Activated T-helper 9 cell treated with anti-CD3 and anti-CD28 coated beads, Interleukin-2, amount 50 U/mL, for 16 hours (primary cell): ENCODE measurements at places on chromosomes 16 and 17.

DNA sequence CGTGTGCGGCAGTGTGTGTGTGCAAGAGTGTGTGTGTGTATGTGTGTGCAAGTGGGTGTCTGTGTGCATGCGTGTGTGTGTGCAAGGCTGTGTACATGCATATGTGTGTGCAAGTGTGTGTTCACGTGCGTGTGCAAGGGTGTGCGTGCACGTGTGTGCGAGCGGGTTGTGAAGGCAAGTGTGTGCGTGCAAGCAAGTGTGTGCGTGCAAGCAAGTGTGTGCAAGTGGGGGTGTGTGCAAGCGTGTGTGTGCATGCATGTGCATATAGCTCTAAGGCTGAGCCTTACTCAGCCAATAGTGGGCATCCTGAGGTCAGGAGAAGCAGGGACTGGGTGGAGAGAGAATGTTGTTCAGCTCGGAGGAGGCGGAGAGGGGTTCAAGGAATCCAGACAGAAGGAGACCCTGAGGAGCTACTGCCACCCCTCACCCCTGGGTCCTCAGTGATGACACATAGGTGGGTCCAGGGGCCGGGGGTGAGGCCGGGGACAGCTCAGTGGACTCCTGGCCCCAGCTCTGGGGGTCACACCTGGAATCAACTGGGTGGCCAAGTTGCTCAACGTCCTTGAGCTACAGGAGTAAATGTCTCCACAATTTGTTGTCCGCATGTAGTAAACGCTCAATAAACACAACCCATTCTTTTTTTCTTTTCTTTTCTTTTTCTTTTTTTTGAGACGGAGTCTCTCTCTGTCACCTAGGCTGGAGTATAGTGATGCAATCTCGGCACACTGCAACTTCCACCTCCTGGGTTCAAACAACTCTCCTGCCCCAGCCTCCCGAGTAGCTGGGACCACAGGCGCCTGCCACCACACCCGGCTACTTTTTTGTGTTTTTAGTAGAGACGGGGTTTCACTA, 1.8 kb downstream of the PRR29 start:
- DNase-seq = no peak

DNA sequence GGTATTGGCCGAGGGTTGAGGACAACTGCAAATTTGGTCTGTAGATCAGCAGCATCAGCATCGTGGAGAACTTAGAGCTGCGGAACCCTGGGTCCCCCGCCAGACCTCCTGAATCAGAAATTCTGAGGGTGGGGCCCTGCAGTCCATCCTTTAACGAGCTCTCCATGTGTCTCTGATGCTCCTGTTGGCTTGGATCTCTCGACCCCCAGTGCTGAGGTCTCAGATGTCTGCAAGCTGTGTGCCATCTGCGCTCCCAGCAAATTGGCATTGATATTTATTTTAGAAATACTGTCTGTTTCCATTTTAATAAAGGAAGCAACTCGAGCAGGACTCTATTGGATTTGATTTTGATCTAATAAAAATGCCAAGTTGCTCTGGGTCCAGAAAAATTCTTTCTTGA, 250.0 kb downstream of the KATNIP start:
- no peak for DNase-seq

- no peak for DNase-seq
Measured at GRCh38 chr16:57013229-57013628, 23.9 kb downstream of the NLRC5 start.

- DNase-seq = no peak
Measured at GRCh38 chr16:23608194-23608593, 12.1 kb upstream of the NDUFAB1 start.

GRCh38 chr16:23673971-23674614, 4.6 kb upstream of the PLK1 start:
- no peak for DNase-seq

DNA sequence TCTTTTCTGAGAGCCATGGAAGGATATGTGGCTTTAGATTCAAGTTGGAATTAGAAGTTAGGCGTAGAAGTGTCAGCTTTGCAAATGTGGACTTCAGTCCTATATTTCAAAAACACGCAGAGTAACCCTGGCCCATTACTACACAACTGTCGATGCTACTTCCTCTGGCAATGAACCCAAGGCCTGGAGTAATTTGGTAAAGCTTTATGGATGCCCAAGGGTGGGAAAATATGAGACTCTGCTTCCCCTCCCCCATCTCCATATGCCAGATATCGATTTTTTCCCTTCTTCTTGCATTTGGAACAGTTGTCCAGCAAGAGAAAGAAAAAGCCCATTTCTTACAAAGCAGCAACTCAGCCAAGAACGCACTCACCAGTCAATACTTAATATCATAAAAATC, 2.9 kb upstream of the MAP1LC3B start:
- no peak for DNase-seq

GRCh38 chr17:31413874-31414549, 22.5 kb downstream of the RAB11FIP4 start:
- DNase-seq = no peak

DNA sequence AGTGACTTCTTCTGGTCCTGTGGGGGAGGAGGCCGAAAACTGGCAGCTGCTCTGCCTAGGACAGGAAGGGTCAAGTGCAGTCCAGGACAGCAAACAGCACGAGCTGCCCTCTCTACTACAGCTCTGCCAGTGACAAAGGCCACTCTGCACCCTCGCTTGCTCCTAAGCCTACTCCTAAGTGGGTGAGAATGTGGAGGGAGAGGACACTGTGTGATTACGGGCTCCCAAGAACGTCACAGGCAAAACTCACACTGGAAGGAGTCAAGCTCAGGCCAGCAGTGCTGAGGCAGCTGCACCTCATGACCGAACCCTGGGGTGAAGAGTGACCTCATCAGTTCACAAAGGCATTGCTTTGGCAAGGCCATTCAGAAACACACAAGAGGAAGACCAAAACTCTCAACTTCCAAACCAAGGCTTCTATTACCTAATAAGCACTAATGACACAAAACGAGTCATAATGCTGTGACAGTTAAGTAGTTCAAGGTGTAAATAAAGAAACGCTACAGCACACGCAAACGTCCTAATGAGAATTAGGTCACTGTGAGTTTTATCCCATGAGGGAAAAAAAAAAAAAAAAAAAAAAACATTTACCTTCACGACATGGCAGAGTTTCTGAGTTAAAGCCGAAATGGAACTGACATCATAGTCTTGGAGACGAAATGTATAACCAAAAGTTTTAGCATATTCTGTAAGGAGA, 35.1 kb downstream of the MARF1 start:
- DNase-seq = no peak

DNA sequence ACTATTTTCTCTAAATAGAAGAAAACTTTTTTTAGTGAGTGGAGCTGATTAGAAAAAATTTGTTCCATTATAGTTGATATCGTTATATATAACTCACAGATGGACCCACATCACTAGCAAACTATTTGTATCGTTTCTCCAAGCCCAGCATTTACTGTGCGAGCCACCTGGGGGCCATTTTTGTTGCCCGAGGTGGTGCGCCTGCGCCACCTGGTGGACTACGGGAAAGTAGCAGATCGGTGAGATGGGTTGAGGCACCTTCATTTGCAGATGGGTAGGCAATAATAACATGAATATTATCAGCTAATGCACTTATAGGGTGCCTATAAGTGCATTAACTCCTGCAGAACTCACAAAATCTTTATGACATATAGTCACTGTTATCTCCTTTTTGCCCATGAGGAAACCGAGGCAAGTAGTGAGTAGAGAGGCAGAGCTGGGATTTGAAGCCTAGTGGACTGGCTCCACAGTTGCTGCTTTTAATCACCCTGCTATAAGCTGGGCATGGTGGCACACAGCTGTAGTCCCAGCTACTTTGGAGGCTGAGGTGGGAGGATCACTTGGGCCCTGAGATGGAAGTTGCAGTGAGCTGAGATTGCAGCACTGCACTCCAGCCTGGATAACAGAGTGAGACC, 23.2 kb upstream of the NTN1 start:
- peak; percentile 70 for DNase-seq

DNA sequence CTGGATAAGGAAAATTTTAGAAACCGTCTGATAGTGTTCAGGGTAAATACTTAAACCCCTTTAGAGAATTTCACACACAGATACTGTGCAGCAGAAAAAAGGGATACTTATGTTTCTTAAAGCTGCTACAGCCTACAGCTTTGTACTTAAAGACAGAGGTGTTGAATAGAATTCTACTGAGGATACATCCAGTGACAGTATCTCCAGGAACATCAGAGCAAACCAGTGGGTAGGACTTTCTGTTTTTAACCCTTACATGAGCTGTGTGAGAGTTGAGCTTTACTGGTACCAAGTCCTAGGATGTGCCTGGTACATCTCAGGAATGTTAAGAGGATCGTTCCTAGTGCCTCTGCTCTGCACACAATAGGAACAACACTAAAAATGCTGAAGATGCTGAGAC, 191.5 kb downstream of the FTO start:
- no peak for DNase-seq

- peak; percentile 99 for DNase-seq
Measured at GRCh38 chr17:74776044-74776962, at the start of gene NAT9. Gene NAT9 (minus strand): TSS chr17:74776345. CDS start chr17:74775698, 647 bp downstream.

DNA sequence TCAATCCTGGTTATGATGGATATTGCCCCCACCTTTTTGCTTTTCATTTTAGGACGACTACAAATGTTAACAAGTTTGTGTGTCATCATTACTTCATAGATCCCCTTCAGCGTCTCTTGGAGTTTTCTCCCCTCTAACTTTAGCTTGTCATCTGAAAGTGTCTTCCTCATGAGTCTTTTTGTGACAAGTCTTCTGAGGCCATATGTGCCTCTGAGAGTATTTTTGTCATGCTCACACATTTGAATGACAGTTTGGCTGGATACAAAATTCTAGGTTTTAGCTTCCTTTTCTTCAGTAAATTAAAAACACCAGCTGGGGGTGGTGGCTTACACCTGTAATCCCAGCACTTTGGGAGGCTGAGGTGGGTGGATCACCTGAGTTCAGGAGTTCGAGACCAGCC, 203.8 kb upstream of the CHMP6 start:
- no peak for DNase-seq

GRCh38 chr17:632560-632959, 82.1 kb downstream of the VPS53 start:
- no peak for DNase-seq

DNA sequence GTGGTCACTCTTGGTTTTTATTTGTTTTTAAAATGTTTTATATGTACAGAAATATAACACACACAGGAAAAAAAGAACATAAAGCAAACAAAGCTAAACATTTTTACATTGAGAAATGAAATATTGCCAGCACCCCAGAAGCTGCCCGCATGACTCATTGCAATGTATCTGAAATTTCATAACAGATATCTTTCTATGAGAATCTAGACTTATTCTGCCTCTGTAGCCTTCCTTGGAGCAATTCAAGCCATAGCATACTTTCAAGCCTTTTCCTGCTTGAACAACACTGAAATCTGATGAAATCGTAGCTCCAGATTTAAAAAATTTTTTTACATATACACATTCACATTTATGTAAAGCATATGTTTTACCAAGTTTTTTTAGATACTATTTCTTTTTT, 86.9 kb downstream of the RBBP6 start:
- no peak for DNase-seq

DNA sequence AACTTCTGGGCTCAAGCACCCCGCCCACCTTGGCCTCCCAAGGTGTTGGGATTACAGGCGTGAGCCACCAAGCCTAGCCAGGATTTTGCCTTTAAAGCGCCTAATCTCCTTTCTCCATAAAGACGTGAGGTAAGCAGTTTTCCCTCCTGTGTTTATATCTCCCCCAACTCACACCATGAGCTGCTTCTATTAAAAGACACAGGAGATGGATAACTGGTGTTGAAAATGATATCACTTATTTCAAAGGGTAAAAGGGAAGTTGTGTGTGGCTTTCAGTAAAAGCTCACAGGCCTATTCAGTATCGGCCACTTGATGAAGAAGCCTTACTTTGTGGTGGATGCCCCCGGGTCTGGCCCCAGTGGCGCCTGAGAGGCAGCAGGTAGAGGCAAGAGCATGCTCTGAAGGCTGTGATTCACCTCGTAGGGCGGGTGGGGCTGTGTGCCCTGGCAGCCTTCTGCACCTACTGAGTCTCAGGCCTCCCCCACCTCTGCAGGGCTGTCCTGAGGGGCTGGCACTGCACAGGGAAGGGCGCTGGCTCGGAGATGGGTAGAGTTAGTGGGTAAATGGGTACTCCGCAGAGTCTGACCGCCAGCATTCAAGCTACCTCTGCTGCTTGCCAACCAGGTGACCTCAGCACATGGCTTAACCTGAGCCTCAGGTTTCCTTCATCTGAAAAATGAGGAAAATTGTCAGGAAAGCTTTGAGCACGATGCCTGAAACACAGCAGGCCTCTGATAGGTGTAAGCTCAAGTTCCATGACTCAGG, 146.8 kb downstream of the CLEC16A start:
- DNase-seq = no peak

DNA sequence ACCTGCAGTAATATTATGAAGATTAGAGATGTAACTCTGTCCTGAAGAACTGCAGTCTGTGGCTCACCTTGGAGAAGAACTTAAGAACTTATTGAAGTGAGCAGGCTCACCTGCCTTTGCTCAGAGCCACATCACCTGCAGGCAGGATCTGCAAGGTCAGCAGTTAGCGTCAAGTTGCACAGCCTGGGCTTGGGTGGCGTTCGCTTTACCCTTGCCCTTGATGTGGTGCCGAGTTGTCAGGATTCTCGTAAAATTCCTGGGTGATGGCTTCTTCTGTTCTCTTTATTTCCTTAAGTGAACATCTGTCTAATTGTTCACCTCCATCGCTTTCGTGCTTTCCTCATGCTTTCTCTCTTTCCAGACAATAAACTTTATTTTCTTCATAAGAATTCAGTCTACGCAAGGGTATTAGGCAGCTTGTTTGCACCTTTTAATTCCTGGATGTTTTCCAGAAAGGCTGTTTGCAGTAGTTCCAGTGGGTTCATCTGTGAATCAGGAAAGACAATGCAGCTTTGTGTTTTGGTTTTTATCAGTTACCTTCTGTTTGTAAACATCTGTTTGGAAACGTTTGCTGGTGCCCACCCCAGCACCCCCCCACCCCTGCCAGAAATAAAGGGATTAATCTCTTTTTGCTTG, 254.3 kb downstream of the WWOX start:
- no peak for DNase-seq

GRCh38 chr17:72743037-72743467, 349.4 kb downstream of the SLC39A11 start:
- no peak for DNase-seq

DNA sequence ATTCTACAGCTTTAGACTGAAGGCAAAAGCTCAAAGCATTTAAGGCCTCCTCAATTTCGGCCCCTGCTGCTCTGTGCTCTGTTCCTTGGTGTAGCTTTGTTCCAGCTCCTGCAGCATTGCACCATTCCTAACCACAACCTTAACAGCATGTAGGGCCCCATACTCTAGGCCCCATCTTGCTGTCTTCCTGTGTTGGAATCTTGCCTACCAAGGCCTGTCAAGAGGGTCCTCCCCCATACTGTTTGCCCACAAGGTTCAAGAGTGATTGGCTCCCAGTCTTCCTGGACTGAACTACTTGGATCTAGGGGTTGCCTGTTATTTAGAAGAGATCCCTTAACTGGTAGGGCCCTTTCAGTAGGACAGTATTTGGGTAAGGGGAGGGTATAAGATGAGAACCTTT, 26.8 kb downstream of the TRPV2 start:
- DNase-seq = no peak
